Foreskin melanocyte (primary cell): ENCODE measurements at places on chromosomes 3 and 15.

GRCh38 chr3:128353361-128353965 is 113.2 kb downstream of the DNAJB8 start:
- no peak for DNase-seq

GRCh38 chr15:79570004-79570403 is 137.9 kb downstream of the MINAR1 start:
- no peak for DNase-seq

- DNase-seq = no peak
These were observed 140.4 kb downstream of the TBL1XR1 start for GRCh38 chr3:177056927-177057326.

- peak; percentile 79 for DNase-seq
These were observed 35.3 kb upstream of the SEMA4B start for GRCh38 chr15:90165659-90166489.

- DNase-seq = no peak
These were observed 23.9 kb upstream of the PLSCR2 start for GRCh38 chr3:146493221-146493620.

DNA sequence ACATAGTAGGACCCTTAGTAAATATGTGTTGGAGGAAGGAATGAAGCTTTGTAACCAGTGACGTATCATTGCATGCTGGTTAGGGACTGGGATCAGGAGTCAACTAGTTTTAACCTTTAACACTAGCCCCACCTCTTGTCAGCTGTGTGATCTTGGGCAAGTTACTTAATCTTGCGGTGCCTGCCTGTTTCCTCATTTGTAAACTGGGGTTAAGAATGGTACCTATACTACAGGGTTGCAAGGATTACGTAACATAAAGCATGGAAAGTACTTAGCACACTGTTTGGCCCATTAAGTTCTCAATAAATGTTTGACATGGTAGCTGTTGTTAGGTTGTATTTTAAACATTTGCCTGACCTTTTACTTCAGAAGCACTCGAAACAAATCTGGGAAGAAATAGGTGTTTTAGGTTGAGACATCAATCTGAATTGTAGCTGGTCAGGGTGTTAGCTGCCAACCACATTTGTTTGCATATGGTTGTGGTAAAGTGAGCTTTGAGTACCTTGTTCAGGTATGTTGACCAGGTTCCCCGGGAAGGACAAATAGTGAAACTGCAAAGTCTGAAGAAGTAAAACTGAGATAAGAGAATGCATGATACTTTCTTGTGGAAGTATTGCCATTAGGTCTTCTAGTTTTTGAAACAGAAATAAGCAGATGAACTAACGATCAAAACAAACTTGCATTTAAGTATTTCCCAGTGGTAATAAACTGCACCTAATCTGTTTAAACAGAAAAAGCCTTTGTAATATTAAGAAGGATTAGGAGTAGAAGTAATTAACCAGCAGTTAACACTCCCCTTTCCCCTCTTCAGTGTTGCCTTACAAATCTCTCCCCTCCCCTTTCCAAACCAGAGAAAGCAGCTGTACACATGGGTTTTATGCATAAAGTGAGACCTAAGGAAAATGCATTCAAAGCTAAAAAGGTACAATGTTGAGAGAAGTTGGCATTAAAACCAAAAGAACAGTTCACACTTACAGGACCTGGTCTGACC is 25.8 kb upstream of the SCAANT1 start:
- no peak for DNase-seq

DNA sequence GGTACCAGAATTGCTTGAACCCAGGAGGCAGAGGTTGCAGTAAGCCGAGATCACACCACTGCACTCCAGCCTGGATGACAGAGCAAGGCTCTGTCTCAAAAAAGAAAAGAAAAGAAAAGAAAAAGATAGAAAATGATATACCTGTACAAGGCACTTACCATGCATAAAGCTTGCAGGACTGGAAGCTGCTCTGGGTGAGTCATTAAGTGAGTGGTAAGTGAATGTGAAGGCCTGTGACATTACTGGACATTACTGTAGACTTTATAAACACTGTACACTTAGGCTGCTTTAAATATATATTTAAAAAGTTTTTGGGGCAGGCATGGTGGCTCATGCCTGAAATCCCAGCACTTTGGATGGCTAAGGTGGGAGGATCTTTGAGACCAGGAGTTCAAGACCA is 99.2 kb downstream of the SLMAP start:
- DNase-seq = no peak

DNA sequence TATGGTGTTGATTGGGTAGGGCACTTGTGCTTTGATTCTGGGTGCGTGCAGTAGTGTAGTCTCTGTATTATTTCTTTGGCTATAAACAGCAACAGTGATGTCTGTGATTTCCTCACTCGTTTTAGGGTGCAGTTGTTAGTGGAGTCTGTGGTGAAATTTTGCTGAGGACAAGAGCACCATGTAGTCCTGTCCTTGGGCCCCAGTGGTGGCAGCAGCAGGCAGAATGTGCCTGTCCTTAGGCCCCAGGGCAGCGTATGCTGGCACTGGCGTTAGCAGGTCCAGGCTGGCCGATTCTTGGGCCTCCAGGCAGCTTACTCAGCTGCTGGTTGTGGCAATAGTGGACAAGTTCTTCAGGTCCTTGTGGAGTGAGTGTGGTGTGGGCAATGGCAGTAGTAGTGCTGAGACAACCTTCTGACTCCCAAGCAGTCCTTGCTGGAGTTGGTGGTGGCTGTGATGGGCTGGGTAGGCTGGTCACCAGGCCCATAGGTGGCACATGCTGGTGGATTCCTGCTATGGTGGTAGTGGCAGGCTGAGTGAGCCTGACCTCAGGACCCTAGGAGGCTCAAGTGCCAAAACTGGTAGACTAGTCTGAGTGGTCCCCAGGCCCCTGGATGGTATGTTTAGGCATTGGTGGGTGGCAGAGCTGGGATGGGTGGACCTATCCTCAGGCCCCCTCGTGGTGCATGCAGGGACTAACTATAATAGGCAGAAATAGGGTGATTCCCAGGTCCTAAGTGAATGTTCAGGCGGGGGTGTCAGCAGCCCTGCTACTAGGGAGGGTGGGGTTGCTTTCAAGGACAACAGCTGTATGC is 56.3 kb downstream of the TNFAIP8L3 start:
- no peak for DNase-seq

GRCh38 chr3:177813322-177813721 is 616.0 kb upstream of the TBL1XR1 start:
- DNase-seq = no peak

- DNase-seq = no peak
These were observed 81.9 kb downstream of the CHL1 start for GRCh38 chr3:278300-279064.

DNA sequence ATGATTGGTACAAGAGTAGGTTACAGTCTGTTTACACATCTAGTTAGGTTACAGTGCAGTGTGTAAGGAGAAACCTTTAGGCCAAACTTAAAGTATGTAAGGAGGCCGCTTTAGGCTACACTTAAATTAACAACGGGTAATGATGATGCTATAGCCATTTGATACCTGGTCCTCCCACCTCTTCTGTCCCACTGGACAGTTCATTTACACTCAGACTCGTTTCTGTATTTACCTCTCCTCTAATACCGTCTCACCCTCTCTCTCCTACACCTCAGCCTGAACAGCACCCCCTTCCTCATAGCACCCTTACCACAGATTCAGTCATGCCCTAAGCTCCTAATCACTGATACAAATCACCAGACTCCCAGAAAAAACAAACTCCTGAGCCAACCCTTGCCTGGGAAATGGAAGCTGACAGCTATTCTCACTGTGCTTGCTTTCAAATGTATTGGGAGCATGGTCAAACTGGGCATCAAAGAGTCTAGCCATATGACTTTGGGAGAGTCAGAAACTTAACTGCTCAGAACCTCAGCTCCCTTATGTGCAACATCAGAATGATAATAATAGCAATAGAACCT is 241.3 kb upstream of the SETMAR start:
- no peak for DNase-seq

DNA sequence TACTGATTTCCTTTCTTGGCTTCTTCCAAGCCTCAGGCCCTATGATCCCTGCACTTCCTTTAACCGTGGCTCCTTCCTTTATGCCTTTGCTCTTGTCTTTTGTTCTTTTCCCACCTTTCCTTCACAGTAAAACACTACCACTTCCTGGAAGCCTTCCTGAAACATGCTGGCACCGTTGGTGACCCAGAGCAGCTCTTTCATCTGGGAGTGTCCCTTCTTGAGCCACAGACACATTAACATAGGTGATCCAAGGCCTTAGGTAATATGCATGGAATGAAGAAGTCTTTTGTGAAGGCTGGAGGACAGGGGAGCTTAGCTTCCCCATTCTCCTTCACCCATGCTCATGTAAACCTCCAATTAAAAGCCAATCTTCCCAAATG is 39.4 kb downstream of the AMOTL2 start:
- no peak for DNase-seq

DNA sequence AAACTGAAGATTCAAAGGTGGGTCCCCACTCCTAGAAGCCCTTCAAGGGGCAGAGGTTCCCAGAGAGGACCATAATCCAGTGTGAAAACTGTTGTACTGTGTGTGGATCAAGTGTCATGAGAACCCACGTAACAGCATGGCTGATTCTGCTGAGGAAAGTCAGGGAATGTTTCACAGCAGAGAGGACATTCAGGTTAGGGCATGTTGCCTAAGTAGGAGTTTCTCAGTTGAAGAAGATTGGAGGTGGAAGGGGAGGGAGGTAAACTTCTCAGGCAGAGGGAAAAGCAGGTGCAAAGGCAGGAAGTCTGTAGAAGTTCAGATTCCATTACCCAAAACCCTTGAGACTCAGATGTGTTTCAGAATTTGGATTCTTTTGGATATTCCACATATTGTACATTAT is 246.1 kb upstream of the NR2E3 start:
- no peak for DNase-seq

DNA sequence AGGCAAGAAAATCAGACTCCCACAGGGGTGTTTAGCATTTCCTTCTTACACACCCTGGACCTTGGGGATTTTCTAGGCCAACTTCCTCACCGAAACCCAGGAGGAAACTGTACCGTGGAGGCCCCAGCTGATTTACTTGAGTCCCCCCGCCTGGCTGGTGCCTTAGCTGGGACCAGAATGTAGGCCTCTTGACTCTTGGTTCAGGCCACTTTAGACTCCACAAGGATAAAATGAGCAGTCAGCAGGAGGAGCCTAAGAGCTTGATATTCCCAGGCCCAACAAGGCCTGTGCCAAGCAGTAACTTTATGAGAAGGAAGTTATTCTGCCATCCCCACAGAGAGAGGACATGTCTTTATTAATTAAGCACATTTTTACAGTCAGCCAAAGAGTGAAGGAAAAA is 4.6 kb upstream of the APBA2 start:
- DNase-seq = no peak
